Activated CD4-positive, alpha-beta T cell treated with anti-CD3 and anti-CD28 coated beads for 4 hours (primary cell): ENCODE measurements at places on chromosomes 1 and 21.

- DNase-seq: no peak
Measured at GRCh38 chr1:52554267-52554640, 1.4 kb upstream of the TUT4 start.

DNA sequence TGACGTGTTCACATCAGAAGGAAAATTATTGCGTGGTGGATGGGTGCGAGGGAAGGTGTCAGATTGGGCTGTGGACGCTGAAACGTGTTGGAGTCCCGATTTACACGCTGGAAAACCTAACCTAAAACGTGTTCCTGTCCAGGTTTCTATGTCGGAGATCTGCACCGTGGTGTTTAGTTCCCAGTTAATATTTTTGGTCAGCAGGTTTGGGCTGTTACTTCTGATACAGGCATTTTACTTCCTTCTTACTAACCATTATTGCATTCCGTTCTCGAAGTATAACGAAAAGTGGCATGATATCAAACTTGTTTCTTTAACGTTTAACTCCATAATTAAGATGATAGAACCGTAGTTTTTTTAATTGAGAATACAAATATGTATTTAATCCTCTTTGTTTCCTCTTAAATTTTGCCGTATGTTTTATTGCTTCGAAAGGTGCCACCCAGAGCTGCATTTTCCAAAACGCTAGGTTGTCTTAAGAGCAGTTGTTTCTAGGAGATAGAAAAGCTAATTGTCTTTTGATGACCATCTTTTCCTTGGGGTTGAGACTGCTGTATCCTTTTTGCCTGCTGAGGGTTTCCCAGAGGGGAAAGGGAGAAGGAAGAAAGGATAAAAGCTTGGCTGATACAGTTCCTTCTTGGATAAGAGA, 1.3 kb downstream of the ADARB1 start:
- no peak for DNase-seq

DNA sequence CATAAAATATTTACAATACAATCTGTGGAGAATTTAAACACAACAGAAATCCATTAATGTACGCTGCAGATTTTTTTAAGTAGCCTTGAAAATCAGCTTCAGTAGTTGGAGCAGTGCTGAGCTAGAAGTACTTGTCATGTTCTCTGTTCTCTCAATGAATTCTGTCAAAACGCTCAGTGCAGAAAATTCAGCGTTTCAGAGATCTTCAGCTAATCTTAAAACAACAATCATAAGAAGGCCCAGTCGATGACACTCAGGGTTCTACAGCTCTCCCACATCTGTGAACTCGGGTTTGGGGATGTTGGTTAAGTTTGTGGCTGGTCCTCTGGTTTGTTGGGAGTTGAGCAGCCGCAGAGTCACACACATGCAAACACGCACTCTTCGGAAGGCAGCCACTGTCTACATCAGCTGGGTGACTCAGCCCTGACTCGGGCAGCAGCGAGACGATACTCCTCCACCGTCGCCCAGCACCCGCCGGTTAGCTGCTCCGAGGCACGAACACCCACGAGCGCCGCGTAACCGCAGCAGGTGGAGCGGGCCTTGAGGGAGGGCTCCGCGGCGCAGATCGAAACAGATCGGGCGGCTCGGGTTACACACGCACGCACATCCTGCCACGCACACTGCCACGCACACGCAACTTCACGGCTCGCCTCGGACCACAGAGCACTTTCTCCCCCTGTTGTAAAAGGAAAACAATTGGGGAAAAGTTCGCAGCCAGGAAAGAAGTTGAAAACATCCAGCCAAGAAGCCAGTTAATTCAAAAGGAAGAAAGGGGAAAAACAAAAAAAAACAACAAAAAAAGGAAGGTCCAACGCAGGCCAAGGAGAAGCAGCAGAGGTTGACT, 161.2 kb downstream of the RUNX1 start:
- DNase-seq: peak; percentile 95

DNA sequence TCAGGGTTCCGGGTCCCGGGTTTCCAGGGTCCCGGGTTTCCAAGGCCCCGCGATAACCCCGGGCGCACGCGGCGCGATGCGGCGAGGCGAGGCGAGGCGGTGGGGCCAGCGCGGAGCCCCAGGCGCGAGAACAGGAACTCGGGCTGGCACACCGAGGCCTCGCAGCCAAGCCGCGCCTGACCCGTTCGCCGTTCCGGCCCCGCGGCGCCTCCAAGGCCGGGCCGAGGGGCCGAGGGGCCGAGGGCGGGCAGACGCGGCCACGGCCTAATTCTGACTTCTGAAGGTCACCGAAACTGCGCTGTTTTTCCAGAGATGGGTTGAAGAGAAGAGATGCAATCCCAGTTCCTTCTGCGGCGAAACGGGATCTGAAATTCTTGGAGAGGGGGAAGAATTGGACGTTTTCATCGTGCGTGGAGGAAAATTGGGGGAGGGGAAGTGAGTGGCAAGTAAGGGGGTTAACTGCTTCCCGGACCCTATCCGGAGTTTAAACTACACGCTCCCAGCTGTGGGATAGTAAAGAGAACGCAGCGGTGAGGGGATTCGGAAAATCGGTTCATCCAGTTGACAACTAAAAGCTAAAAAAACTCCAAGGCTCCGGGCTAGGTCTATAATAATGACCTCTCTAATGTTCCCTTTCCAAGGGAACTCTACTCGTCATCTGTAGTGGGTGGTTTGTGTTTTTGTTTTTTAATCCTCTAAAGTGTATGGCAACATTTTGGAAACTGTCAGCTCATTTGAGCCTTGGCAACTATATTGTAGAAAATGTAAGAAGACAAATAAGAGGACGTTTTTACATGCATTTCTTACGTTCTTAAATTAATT, 8.2 kb downstream of the TBX15 start:
- no peak for DNase-seq

GRCh38 chr1:214532070-214532469, 19.3 kb downstream of the PTPN14 start:
- no peak for DNase-seq

DNA sequence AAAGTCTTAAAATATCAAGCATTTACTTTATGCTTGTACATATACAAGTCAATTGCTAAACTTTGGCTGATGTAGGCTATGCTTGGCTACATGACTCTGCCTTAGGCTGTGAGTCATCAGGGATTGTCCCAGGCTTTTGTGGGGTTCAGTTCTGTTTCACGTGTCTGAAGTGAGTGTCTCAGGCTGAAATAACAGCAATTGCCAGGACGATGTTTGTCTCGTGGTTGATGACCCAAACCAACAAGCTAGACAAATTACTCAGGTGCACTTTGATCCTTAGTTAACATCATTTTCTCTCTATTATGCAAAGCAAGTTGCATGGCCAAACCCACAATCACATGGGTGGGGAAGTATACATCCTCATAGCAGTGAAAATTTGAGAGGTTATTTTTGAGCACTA, 410.1 kb downstream of the BRINP3 start:
- no peak for DNase-seq

DNA sequence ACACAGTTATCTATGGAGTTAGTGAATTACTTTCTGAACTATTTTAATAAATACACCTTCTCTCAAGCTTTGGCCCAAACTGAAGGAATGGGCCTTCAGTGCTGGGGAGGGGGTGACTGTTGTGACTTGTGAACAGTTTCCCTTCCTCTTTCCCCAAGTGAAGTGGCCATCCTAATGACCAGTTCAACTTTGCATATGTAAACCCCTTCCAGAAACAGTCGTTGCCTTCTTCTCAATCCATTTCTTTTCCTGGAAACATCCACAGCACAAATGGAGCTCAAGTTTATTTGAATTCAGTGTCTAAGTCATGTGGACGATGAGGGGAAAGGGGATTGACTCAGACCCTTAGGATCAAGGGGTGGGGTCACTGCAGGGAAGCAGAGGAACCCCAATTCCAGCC, 1.3 kb upstream of the INPP5B start:
- DNase-seq: no peak

DNA sequence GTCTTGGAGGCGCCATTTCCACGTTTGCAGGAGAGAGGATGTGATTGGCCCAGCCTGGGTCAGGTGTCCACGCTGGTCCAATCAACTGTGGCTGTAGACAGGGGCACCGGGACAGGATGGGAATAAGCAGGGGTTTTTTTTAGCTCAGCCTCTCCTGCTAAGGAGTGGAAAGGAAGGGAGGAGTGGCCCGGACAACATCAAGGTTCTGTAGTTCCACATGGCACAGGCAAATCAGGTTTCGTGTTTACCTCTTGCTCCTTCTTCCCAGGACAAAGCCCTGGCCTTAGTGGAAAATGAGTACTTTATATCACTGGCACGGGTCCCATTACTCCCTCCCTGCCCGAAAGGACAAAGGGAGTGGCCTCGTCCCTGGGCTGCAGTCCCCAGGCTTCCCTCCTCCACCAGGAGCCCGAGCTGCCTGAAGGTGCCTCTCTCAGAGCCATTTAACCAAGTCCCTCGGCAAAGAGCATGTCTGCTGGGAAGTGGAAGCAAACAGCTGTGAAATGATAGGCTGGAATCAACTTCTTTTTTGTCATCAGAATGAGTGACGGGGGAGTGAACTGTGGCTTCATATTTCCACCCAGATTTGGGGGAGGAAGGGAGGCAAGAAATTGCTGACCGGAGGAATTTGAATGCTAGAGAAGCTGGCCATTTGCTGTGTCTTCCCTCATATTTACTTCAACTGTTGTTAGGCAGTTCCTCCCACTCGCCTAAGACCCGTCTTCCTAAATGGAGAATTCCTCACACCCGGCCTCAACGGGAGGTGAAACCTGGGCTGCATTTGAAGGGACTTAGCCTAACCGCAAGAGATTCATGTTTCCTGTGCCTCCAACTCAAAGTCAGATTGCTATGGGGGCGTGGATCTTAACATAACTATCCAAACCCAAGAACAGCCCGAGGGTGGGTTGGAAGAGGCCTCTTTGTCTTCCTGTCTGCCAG, 84.9 kb upstream of the SLC44A3 start:
- DNase-seq: no peak

GRCh38 chr1:152394151-152394550, 19.9 kb downstream of the CRNN start:
- no peak for DNase-seq

DNA sequence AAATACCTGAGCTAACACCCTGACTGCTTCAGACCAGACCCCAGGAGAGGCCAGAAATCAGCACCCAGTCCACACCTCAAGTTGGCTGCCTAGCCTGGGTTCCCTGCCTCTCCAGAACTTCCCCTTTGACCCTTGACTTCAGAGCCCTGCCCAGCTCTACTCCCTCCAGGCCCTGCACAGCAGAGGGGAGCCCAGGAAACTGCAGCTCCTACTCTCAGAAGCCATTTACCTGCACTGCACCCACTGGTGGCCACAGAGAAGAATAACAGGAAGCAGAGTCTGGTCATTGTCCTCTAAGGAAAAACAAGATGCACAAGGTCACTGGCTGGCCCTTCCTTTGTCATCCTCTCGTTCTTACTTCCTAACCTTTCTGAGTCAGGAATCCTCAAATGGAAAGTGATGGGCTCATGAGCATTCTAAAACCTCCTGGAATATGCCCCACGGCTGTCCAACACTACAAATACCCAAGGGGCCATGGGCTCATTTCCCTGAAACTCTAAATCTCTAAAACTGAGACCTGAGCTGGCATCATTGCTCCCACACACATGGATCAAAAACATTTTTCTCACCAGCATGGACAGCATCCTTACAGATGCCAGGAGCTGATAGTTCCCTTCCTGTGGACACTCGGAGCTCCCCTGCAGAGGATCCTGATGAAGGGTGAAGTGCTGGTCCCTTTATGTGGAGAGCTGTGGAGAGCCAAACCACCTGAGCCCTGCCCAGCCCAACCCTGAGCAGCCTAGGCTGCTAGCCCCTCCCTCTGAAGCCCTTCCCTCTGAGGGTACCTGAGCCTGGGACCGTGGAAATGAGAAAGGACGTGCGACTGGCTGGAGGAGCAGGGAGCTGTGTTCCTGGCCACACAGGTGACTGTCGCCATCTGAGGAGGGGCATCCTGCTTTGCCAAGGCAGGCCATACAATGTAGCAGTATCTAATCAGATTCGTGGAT, at the start of gene ITLN2:
Gene ITLN2 (minus strand): TSS at position 652 of the 947 bp plus-strand sequence. CDS start 68 bp downstream, at position 584.
- DNase-seq: peak; percentile 27

DNA sequence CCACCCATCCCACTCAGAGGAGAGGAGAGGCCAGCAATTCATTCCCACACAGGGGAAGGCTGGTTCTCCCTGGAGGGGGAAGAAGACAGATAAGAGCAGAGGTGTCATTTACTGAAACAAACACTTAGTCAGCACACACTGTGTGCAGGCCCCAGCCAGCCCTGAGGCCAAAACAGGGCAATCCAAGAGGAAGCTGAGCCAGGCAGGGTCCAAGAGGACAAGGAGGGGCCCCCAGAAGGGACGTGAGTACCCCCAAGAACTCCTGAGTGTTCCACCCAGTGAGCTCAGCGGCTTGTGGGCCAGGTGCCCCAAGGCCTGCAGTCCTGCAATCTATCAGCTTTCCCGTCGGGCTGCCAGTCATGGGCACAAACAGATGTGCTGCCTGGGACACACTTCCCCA, 15.8 kb downstream of the ADGRB2 start:
- no peak for DNase-seq

- no peak for DNase-seq
Measured at GRCh38 chr1:56713112-56713511, 68.0 kb downstream of the PRKAA2 start.

GRCh38 chr1:82525378-82525777, 724.6 kb downstream of the ADGRL2 start:
- no peak for DNase-seq

- no peak for DNase-seq
Measured at GRCh38 chr1:101151286-101151685, 85.5 kb upstream of the S1PR1 start.

GRCh38 chr21:15367061-15367626, 302.3 kb upstream of the NRIP1 start:
- no peak for DNase-seq

DNA sequence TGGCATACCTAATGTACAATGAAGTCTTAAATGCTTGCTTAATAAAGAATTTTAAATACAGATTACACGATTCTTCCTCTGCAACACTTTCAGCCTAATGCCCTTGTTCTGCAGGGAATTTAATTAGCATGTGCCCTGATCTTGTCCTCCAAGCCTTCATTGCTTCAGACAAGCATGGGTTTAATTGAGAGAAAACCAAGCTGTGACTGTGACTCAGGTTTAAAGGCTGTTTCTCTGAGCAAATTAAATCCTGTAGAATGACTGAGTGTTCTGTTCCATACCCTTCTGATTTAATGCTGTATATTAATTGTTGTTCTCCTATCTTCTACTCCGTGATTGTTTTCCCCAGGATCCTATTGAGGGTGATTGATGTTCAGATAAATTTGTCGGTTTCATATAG, 269.0 kb upstream of the PRMT6 start:
- DNase-seq: no peak

GRCh38 chr1:20344738-20345137, 54.1 kb downstream of the VWA5B1 start:
- no peak for DNase-seq

DNA sequence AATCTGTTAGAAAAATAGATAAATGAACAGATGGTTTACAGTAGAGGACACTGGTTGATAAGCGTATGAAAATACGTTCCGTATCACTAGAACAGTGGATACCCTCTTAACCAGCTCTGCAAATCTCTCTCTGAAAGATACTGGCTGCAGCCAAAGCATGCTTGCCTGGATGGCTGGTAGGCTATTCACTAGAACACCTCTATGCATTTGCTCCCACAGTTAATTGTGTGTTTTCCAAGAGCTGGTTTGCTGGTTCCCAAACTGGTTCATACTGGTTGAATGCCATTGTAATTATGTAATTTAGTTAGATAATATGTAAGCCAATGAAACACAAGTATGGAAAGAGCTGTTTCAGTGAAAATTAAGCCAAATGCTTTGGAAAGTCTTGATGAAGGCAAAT, 126.6 kb downstream of the C1orf21 start:
- no peak for DNase-seq
